ENCODE measurements at places on chromosomes 7 and 10. TPM values are rescaled to one million over a fixed set of nuclear protein-coding genes. Genes with fewer than 3 reads are reported as not detected.

GRCh38 chr7:5424749-5425506, 1.3 kb upstream of the TNRC18 start:
- H3K27me3 ChIP-seq, result no peaks in the 10 kb centered on the region
- peak; percentile 64 for DNase-seq
- H3K4me1 ChIP-seq, result peaks cover 23% of the 10 kb centered on the region
- H3K36me3 ChIP-seq, result no peaks in the 10 kb centered on the region
- H3K27ac ChIP-seq, result no peak overlapping the region

DNA sequence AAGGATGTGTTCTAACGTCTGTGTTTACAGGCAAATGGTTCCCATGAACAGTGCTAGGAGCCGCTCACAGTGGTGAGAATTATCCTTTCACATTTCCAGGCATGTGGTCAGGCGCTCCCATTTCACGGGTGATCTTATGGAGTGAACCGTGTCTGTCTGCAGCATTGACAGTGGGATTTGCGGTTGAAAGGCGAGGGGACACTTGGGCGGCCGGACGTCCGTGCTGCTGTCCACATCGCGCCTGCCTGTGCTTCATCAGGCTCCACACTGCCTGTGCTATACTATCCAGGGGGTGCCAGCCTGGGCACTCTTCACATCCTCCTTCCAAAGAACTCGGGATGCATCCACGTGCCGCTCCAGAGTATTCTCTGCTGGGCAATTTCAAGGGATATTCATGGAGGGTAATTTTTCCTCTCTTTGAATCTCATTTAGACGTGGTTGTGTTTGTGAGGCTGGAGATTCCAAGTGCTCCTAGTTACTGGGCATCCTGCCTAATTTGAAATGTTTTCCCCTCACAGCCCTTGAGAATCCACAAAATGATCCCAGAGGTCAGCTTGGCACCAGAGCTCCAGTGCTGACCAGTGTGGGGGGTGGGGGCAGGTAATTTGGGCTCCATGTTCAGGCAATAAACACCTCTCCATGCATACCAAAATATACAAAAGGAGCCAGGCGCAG, 61.9 kb upstream of the EBF3 start:
- no peak for DNase-seq
- H3K4me3 ChIP-seq, result no peak overlapping the region
- H3K36me3 ChIP-seq, result no peaks in the 10 kb centered on the region
- no peaks in the 10 kb centered on the region for H3K27me3 ChIP-seq
- no peak overlapping the region for H3K27ac ChIP-seq

GRCh38 chr10:60428387-60428737, 38.7 kb upstream of the ANK3 start:
- H3K4me1 ChIP-seq, result no peaks in the 10 kb centered on the region
- H3K27me3 ChIP-seq, result no peaks in the 10 kb centered on the region
- no peaks in the 10 kb centered on the region for H3K36me3 ChIP-seq
- no peak overlapping the region for H3K4me3 ChIP-seq
- H3K27ac ChIP-seq, result no peak overlapping the region

DNA sequence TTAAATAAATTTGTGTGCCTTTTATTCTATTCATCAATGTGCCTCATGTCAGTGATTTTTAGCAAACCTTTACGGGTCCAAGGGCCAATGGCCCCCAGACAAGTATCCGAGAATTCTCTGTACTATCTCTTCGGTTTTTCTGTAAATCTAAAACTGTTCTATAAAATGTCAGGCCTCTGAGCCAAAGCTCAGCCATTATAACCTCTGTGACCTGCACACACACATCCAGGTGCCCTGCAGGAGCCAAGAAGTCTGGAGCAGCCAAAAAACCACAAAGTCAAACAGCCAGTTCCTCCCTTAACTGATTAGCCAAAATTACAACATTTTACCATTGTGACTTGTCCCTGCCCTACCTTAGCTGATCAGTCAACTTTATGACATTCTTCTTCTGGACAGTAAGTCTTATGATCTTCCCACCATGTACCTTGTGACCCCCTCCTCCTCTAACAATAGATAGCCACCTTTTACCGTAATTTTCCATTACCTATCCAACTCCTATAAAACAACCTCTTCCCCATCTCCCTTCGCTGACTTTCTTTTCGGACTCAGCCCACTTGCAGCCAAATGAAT, 363.8 kb downstream of the SEMA3D start:
- H3K27me3 ChIP-seq, result no peaks in the 10 kb centered on the region
- no peak overlapping the region for H3K4me3 ChIP-seq
- H3K27ac ChIP-seq, result no peak overlapping the region

The AGR2 gene
- total RNA-seq, result 0.19 TPM
